ENCODE measurements at places on chromosomes 11 and 22.

- DNase-seq: no peak
These were observed 6.2 kb downstream of the B3GNT6 start for GRCh38 chr11:77040401-77040777.

DNA sequence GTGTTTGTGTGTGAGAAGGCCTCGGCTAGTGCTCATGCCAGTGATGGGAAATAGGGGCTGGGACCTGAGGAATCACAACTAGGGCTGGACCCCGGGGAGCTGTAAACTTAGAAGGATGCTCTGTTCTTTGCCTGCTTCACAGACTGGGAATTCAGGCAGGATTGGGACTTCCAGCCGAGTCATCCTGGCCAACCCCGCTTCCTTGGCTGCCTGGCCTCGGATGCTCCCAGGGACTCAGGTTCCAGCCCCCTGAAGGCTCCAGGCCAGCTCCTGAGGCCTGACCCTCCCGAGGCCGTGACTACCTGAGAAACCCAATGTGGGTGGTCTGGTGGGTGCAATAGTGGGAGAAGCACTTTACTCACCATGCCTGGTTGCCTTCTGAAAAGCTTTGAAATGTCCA is 44.7 kb downstream of the IRAG1 start:
- no peak for DNase-seq

GRCh38 chr22:42160830-42161696 is 30.5 kb upstream of the CYP2D6 start:
- no peak for DNase-seq

DNA sequence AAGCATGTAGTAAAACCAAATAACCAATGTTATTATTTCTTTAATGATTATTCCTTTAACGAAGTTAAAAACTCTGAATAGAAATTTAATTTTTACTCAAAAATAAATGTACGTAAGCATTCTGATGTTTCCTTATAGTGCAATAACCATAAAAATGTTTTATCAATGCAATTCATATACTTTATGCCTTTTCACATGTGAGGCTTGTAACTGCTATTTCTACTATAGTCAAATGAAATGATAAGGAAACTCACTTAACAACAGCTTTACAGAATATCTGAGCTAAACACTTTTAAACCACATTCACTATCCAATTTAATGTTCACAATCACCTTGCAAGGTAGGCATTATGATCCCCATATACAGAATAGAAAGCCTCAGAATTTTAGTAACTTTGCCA is 17.4 kb downstream of the BTBD10 start:
- no peak for DNase-seq

- DNase-seq: no peak
These were observed 939 bp upstream of the SH3BP1 start for GRCh38 chr22:37638391-37639069.

- no peak for DNase-seq
These were observed 11.0 kb upstream of the NRIP3 start for GRCh38 chr11:9014826-9015225.

DNA sequence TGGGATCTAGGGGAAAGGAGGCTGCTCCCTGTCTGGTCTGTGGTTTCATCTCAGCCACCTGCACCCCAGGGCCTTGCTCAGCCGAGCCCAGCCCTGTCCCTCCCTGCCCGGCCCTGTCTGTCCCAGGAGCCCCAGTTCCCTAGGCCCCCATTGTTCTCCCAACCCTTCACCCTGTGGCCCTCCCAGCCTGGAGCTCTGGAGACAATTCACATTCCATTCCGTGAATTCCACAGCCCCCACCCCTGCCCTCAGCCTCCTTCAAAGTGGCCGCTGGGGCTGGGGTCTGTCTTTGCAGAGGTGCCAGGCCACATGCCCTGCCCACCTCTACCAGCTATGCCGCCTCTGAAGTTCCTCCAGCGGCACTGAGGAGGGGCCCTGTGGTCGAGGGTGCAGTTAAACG is 77.9 kb upstream of the WNT11 start:
- no peak for DNase-seq

DNA sequence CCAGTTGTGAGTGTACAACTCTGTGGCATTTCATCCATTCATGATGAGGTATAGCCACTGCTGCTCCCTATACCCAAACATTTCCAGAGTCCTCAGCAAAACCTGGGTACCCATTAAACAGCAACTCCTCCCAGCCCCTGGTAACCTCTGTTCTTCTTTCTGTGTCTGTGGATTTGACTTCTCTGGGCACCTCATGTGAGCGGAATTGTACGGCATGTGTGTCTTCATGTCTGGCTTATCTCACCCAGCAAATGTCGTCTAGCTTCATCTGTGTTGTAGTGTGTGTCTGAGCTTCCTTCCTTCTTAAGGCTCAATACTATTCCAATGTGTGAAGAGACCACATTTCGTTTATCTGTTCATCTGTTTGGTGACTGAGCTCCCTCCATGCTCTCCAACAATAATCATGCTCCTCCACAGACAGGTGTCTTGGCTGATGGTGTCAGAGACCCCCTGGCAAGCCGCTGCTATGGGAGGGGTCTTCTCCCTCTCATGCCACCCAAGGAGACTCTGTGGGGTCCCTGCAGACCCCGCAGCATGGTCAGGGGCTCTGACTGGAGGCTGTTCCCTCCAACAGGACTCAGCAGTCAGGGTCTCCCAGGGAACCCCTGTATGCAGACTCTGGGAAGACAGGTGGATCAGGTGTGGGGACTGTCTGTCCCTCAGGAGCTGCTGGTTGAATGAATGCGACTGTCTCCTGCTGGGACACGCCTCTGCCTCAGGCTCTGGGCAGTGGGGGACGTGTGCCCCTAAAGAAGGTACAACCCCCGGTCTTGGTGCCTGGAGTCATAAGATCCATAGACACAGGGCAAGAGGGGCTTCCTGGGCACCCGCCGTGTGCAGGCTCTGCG is 52.7 kb downstream of the SMIM38 start:
- no peak for DNase-seq
